IMR-90 (cell line): ENCODE measurements at places on chromosomes 5 and 9. TPM values are rescaled to one million over a fixed set of nuclear protein-coding genes. Genes with fewer than 3 reads are reported as not detected.
A peak's percentile ranks its signal among the peaks of the same experiment; 100 is the strongest.

SLC25A2 gene
- 0.28 TPM in 1 of 2 replicates, not detected in the other for total RNA-seq

TSTD2 gene
- total RNA-seq = 16.3 and 18.3 TPM in 2 replicates

GPR151 gene
- not detected in 2 replicates for total RNA-seq

SH2D3C gene
- total RNA-seq = under 0.01 and 0.28 TPM in 2 replicates

- DNase-seq = no peak
- H3K27me3 ChIP-seq = no peaks in the 10 kb centered on the region
- H3K36me3 ChIP-seq = no peaks in the 10 kb centered on the region
- H3K27ac ChIP-seq = peak overlapping the region; percentile 78
- peaks cover 32% of the 10 kb centered on the region for H3K4me1 ChIP-seq
Observed at GRCh38 chr9:7316967-7317366, 482.6 kb downstream of the DMAC1 start.

GRCh38 chr5:132657676-132658380, at the start of gene IL13:
IL13 (plus strand) TSS chr5:132658173; CDS start chr5:132658187, 14 bp downstream.
- H3K4me1 ChIP-seq = no peaks in the 10 kb centered on the region
- peaks cover 11% of the 10 kb centered on the region; the same call in 1 of the 2 replicates for H3K27me3 ChIP-seq
- no peak within 1 kb of the TSS for H3K4me3 ChIP-seq
- H3K36me3 ChIP-seq = no peaks in the 10 kb centered on the region
- DNase-seq = no peak
- no peak within 1 kb of the TSS for H3K27ac ChIP-seq

DNA sequence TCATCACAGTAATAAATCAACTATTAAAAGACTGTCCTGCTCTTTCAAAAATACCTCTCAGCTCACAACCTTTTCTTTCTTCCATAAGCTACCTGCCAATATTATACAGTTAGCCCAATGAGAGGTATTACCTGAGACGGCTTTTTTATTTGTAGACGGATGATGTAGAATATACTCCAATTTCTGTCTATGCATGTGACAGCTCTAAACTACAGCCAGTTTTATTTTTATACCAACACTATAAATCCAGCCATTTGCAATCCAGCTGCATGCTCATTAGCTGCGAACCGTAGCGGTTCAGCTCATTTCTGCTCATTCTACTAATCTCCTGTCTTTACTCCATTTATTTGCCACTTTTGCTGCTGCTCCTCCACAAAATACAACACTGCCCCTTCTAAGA, 51.2 kb downstream of the TBCA start:
- no peak overlapping the region for H3K4me3 ChIP-seq
- no peak overlapping the region for H3K27ac ChIP-seq
- H3K36me3 ChIP-seq = no peaks in the 10 kb centered on the region
- DNase-seq = no peak
- H3K4me1 ChIP-seq = peaks cover 4% of the 10 kb centered on the region

- no peak overlapping the region for H3K4me3 ChIP-seq
- DNase-seq = peak; percentile 50
- H3K27me3 ChIP-seq = peaks cover 15% of the 10 kb centered on the region
- H3K4me1 ChIP-seq = peaks cover 5% of the 10 kb centered on the region; the same call in 1 of the 2 replicates
- peak overlapping the region; percentile 34; the same call in 1 of the 2 replicates for H3K27ac ChIP-seq
- H3K36me3 ChIP-seq = no peaks in the 10 kb centered on the region
Observed at GRCh38 chr5:141822144-141822543, 56.1 kb downstream of the PCDH1 start.

DNA sequence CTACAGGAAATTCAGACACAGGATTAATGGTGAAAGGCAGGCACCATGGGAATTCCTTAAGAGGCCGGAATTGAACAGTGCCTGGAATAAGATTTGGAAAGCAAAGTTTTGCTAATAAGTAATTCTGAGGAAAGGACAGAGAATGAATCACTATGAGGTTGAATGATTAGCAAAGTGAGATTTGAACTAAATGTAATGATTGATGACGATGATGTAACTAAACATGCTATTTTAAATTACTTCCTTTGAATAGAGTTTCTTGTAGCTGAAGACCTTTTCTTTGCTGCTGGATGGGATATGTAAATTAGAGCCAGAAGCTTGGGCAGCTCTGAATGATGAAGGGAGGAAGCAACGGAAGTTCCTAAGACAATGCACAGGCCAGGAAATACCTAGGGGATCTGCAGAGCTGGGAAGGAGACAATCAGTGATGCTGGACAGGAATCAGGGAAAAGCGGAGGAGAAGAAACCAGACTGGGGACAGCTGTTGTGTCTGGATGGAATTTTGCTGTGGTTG, 482.0 kb downstream of the PSAT1 start:
- H3K27me3 ChIP-seq = no peaks in the 10 kb centered on the region
- H3K4me1 ChIP-seq = 0 out of 2 replicates have a peak, but pooled peaks cover 1% of the 10 kb centered on the region
- no peak overlapping the region for H3K27ac ChIP-seq
- H3K36me3 ChIP-seq = no peaks in the 10 kb centered on the region

- H3K36me3 ChIP-seq = no peaks in the 10 kb centered on the region
- H3K27ac ChIP-seq = no peak overlapping the region
- no peaks in the 10 kb centered on the region for H3K4me1 ChIP-seq
Observed at GRCh38 chr5:20088361-20088760, 100.4 kb upstream of the CDH18 start.

- H3K27ac ChIP-seq = no peak overlapping the region
- H3K4me3 ChIP-seq = no peak overlapping the region
- no peak for DNase-seq
- peaks cover 35% of the 10 kb centered on the region for H3K27me3 ChIP-seq
- no peaks in the 10 kb centered on the region for H3K4me1 ChIP-seq
Observed at GRCh38 chr9:96116275-96117064, 185.5 kb downstream of the HSD17B3 start.

DNA sequence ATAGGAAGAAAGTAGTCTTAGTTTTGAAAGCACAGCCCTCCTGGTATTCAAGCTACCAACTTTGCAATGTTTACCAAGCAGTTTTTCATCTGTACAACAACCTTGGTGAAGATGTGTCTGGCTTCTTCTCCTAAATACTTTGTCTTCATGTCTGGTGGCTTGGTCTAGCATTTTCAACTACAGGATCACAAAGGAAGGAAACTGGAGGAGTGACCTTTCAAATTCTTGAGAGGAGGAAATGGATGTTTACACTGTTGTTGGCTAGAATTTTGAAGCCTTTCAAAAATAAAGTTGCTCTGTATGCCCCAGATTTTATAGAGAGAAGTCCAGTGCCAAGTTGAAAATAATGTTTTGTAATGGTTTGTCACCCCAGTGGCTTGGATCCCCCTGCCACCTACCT, 16.3 kb downstream of the PAM start:
- H3K27me3 ChIP-seq = no peaks in the 10 kb centered on the region
- no peaks in the 10 kb centered on the region for H3K36me3 ChIP-seq
- H3K4me1 ChIP-seq = peaks cover 3% of the 10 kb centered on the region
- no peak for DNase-seq

GRCh38 chr5:174533751-174534241, 190.6 kb upstream of the MSX2 start:
- peaks cover 26% of the 10 kb centered on the region for H3K4me1 ChIP-seq
- H3K27me3 ChIP-seq = no peaks in the 10 kb centered on the region
- H3K27ac ChIP-seq = peak overlapping the region; percentile 94
- H3K36me3 ChIP-seq = no peaks in the 10 kb centered on the region

GRCh38 chr9:125387861-125388524, 126.4 kb downstream of the GAPVD1 start:
- no peaks in the 10 kb centered on the region; the same call in 1 of the 2 replicates for H3K27me3 ChIP-seq
- no peaks in the 10 kb centered on the region for H3K36me3 ChIP-seq
- H3K4me1 ChIP-seq = no peaks in the 10 kb centered on the region
- DNase-seq = no peak

GRCh38 chr5:61048534-61048933, 103.5 kb downstream of the NDUFAF2 start:
- peak; percentile 92 for DNase-seq
- no peaks in the 10 kb centered on the region for H3K36me3 ChIP-seq
- no peak overlapping the region for H3K4me3 ChIP-seq
- no peak overlapping the region for H3K27ac ChIP-seq
